ENCODE measurements at places on chromosomes 2 and 18.
A peak's percentile ranks its signal among the peaks of the same experiment; 100 is the strongest.

DNA sequence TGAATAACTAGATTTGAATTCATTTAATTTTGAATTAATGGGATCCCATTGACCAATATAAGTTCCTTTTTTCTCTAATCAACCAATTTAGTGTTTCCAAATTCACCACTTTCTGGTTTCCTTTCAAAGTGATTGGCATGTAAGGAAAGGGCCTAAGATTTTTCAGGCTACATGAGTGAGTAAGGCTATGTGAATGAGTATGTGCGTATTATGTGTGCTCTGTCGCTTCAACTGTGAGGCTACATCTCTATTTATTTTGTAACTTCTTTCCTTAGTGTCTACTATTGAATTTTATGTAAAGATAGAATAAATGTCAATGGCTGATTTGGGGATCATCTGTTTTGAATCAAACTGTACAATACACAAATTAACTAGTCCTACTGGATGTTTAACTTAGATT, 110.6 kb downstream of the ABCA12 start:
- no peak for DNase-seq

DNA sequence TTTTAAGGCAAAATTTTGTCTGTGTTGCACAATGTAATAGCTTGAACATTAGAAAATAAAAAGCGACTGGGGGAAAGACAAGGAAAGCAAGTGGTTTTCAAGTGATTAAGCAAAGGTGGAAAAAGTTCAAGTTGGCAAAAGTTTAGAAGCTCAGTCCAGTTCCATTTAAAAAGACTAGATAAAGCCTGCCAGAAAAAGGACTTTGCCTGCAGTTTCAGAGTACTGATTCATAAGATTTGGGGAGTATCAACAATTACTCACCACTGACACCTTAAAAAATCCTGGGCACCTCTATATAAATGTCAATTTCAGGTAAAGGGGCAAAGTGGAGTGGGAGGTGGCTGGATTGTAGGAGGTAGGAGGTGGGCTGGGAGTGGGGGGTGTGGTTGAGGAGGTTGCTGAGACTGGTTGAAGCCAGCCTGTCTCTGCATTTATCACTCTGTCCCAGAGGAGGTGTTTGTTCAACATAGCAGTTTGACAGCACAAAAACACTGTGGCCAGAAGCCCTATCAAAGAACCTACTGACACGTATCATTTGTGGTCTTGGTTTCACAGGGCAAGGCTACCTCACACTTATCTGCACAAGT, 14.6 kb downstream of the ZEB2 start:
- peak; percentile 74 for DNase-seq

DNA sequence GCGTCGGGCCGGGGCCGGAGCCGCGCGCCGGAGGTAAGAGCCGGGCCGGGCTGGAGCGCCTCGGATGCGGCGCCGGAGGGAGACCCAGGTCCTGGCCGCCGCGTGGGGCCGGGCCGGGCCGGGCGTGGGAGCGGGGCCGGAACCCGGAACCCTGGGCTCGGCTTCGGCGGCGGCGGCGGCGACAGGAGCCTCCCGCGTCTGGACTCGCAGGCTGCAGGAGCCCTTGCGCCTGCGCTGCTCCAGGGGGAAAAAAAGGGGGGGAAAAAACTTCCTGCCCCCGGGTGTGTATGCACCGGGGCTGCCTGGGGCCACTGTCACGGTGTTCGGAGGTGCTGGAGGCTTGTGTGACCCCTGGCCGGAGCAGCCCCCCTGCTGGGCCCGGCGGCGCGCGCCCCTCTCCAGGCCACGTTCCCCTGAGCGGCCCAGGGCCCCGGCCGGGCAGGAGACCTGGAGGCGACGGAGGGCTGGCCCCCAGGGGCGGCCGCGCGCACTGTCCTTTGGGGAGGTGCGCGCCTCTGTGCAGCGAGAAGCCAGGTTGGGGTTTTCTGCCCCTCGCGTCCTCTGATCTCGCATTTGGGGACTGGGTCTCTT, 864 bp downstream of the KLHL29 start:
- no peak for DNase-seq

GRCh38 chr2:76870011-76870410, 652.2 kb downstream of the LRRTM4 start:
- no peak for DNase-seq

DNA sequence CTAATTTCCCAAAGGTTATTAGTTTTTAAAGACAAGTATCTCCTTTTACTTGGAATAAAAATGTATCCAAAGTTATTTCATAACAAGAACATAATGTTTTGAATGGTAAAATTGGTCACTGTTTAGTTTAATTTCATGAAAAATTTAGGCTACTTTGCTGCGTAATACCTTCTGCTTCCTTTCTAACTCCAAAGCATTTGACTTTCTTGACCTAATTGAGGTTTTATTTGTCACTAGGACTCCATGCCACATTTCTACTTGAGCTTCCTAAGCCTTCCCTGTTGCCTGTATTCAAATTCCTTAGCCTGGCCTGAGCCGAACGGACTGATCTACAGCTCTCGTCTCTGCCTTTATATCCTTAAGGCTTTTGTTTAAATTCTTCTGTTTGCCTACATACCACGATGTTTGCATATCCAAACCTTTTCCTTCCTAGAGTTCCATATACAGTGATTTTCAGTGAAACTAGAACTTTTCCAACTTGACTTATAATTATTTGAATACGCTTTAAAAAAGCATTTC, 25.1 kb downstream of the ARMC9 start:
- no peak for DNase-seq

- DNase-seq = no peak
Observed at GRCh38 chr2:36561237-36561944, 36.6 kb downstream of the FEZ2 start.

- no peak for DNase-seq
Observed at GRCh38 chr2:105576440-105577241, 168.1 kb upstream of the NCK2 start.

DNA sequence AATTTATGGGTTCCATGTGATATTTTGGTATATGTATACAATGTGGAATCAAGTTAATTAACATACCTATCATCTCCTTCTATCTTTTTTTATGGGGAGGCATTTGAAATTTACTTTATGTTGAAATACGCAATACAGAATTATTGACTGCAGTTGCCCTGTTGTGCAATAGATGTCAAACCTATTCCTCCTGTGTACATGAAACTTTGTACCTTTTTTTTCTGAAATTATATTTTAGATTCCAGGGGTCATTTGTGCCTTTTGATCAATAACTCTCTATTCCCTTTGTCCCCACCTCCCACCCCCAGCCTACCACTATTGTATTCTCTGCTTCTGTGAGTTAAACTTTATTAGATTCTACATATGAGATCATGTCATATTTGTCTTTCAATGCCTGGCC, 369.9 kb downstream of the FSIP2 start:
- DNase-seq = no peak

- peak; percentile 49 for DNase-seq
Observed at GRCh38 chr18:70072678-70073077, 125.0 kb upstream of the CD226 start.

DNA sequence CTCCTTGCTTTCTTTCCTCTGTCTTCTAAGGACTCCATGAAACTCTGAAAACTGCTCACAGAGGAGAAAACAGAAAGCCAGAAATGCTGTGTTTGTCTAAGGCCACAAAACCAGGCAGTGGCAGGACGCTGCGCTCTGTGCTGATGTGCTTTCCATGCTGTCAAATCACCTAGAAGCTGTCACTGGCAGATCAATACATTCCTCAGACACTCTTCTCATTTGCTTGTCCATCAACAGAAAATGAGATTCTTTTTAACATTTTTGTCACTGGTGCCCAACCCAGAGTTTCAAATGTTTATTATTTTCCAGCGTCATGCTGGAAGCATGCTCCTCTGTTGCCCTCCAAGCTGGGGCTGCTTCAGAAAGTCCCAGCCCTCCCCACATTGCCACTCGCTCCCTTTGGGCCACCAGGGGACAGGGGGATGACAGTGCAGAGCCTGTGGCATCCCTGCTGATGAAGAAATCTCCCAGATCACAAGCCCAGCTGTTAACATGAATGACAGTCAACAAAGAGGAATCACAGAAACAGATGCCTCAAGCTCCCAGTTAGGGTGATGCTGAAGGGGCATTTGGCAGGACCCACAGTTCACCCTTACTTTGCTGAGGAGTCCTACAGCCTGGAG, 117.5 kb upstream of the MEIS1 start:
- DNase-seq = no peak

DNA sequence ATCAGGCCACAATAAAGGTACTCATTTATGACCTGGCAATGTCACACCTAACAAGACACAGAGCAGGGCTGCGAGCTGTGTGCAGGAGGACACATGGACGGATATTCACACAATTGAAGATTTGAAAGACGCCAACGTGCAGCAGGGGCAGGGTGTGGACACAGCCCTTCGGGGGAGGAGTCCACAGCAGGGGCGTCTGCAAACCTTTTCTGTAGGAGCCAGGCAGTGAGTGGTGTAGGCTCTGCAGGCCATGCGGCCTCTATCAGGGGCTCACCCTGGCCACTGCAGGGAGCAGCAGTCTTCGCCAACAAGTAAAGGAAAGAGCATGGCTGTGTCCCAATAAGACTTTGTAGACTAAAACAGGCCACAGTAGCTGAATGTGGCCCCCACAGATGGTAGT, 125.7 kb upstream of the SNTG2 start:
- DNase-seq = no peak

- DNase-seq = peak; percentile 51
Observed at GRCh38 chr2:181810823-181811695, 80.5 kb upstream of the ITPRID2 start.

Measured in erythroblast (primary cell).